Uterus (tissue), 4 donors: ENCODE measurements at places on chromosomes 2 and 18. TPM values are rescaled to one million over a fixed set of nuclear protein-coding genes. Genes with fewer than 3 reads are reported as not detected.

GDF7 gene
- total RNA-seq = 1.5 TPM

CFAP221 gene
- 5.0 TPM for total RNA-seq

MOGAT1 gene
- not detected for total RNA-seq

KIF5C gene
- 11.0 TPM for total RNA-seq

VSNL1 gene
- total RNA-seq = 0.61 TPM

SCYGR4 gene
- not detected for total RNA-seq

- peak; percentile 9 for DNase-seq
Observed at GRCh38 chr2:217976301-217976700, 26.5 kb downstream of the TNS1 start.

- no peak for DNase-seq
Observed at GRCh38 chr2:10990561-10991111, 78.9 kb downstream of the KCNF1 start.

- DNase-seq = peak; percentile 31
Observed at GRCh38 chr2:201260302-201260800, at the start of gene CASP8. TSS of gene CASP8 (plus strand) at chr2:201260536. CDS start at chr2:201266487, 5,951 bp downstream.

DNA sequence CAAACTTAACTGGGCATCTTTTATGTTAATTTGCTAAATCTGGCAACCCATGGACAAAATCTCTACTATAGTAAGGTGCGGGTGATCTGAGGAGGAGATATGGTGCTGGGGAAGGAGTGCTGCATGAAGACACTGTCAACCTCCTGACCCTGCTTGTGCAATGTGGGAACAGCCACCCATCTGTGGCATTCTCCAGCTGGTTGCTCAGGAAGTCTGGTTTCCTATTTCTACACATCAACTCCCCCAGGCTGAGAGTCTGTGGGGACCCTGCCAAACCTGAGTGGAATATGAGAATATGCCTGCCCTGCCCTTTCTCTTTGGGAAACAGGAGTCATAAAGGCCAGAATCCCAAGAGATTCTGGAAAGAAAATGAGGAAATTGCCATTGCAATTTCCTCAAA lies 60.1 kb upstream of the PAX3 start:
- no peak for DNase-seq

DNA sequence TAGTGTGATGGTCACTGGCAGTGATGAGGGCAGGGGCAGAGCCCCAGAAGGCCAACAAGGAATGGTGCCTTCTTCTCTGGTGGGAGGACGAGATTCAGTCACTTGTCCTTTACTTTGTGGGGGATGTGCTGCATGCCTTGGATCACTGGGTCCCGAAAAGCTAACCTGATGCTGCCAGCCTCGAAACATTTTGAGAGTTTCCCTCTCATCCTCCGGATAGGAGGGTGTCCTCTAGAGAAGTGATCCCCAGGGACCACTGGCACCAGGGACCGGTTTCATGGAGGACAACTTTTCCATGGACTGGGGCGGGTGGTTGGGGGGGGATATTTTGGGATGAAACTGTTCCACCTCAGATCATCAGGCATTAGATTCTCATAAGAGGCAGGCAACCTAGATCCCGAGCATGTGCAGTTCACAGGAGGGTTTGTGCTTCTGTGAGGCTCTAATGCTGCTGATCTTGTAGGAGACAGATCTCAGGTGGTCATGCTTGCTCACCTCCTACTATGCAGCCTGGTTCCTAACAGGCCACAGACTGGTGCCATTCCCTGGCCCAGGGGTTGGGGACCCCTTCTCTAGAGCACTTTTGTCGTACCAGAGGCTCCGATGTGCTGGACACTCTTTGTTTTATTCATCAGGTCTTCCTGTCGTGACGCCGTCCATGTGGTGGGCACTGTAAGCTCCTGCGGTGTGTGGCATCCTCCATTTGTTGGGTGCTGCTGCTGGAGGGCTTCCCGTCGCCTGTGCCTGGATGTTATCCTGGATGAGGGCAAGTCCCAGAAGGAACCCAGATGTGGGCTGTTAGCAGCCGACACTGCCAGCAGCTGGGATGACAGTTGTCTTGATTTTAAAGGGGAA lies 68.5 kb upstream of the HDAC4 start:
- DNase-seq = no peak

- DNase-seq = no peak
Observed at GRCh38 chr2:142734770-142735169, 142.7 kb upstream of the KYNU start.

- no peak for DNase-seq
Observed at GRCh38 chr2:189109921-189110397, 69.6 kb downstream of the COL5A2 start.

DNA sequence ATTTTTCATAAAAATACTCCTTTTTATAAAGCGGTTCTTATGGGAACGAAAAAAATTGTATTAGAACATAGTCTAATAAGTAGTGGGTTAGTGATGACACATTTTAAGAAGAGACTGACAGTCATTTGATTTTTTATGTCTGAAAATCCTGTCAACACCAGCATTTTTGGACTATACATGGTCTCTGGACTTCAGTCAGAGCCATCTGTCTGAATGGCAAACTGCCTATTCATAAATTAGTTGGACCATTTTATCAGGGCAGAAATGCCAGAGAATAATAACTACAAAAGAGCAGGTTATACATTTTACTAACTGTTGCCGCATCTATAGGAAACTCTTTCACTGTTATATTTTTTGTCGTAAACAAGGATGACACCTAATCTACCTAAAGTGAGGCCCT lies 437.6 kb downstream of the ZNF804A start:
- DNase-seq = no peak

- DNase-seq = no peak
Observed at GRCh38 chr18:48548011-48548771, 9.4 kb downstream of the CTIF start.

- no peak for DNase-seq
Observed at GRCh38 chr2:7905756-7906155, 776.1 kb upstream of the ID2 start.

GRCh38 chr2:239365071-239365781 lies 35.6 kb downstream of the HDAC4 start:
- no peak for DNase-seq

GRCh38 chr2:101597347-101597944 lies 100.1 kb upstream of the MAP4K4 start:
- no peak for DNase-seq

GRCh38 chr2:112690853-112691401 lies 29.9 kb upstream of the NT5DC4 start:
- peak; percentile 29 for DNase-seq

DNA sequence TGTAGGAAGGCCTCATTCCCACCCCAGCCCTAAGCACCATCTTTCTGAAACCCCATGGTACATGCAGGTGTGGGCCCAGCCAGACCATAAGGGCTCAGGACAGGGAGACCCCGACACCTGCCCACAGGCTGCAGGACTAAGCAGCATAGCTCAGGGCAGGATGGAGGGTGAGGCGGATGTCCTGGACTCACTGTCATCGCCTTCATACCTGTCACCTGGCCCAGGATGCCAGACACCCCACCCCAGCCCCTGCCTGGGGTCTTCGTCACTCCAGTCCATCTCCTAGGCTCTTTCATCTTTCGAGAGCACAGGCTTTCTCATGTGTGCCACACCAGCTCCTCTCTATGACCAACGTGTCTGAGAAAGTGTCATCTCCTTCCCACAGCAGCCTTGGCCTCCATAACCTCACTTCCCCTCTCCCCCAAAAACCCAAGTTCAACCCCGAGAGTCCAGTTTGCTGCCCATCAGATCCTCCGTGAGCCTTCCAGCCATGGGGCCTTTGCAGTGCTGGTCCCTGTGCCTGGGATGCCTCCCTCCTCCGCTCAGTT lies 71.5 kb downstream of the EMX1 start:
- peak; percentile 1 for DNase-seq

DNA sequence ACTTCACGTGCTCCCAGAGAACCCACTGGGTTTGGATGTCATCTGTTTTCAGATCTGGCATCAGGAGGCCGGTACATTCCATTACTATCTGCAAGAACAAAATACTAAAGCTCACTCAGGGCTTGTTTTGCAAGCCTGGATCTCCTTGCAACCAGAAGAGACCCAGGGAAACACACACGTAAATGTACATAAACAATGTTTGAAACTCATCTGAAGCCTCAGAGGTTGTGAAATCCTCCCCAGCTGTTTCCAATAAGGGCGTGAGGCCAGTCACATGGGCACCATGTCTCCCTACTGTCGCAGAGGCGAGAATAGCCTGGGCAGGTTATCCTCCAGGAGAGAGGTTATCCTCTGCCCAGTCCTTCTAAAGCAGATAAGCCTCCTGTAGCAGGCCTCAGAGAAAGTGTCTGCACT lies 186.9 kb downstream of the GFPT1 start:
- DNase-seq = peak; percentile 71

- DNase-seq = no peak
Observed at GRCh38 chr2:54728669-54729120, 5.2 kb downstream of the EML6 start.

- DNase-seq = no peak
Observed at GRCh38 chr2:38966678-38967077, 77.0 kb downstream of the ARHGEF33 start.

DNA sequence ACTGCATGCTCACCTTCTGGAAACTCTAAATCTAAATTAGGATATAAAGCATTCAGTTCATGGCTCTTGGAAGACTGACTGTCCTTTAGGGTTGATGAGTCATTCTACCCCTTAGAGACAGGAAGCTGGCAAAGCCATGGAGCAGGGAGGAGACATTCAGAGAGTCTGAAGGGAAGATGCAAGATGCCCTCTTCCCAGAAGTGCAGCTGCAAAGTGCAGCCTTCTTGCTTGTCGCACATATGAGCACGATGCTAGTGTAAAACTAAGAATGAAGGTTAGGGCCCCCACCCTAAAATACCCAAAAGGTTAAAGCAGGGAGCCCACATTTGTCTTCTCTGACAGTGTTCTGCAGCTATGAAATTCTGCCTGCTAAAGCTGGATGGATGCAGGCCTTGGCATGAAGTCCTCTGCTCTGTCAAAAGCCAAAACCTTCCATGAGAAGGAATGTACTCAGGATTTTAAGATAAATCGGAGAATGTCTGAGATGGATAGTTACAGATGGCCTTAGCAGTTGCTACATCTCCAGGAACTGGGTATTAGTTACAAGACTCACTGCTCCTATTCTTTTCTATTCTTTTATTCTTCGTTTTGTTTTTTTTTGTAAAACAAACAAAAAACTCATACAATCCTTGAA lies 89.7 kb downstream of the POLE4 start:
- no peak for DNase-seq

DNA sequence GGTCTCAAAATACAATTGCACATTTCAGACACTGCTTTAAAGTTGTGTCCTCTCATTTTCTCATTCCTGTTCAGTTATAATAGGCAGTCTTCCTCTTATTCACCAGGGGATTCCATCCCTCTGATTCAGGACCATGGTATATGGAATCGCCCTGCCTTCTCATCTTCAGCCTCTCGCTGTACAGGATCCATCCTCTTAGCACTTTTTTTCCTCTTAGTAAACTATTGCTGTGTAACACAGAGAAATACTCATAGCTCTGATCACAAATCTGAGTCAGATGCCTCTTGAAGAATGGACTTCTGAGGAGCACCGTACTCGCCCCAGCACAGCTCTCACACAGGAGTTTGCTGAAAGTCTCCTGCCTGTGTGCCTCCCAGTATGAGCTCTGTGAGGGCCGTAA lies 11.3 kb downstream of the RMP24 start:
- no peak for DNase-seq

DNA sequence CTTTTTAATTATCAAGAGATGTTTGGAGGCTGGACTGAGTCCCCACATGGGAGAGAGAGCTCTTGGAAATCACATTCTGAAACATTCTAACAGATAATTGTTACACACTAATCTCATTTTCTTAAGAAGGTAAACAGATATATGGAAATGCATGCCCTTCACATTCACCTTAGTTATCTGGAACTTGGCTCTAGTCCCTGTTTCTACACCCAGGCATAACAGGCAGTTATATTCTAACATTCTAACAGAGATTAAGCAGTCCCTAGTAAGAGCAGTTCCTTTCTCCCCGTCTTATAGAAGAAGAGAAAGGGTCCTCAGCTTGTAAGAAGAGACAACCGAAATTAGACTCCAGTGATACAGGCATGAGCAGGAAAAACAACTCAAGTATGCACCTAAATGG lies 385.4 kb downstream of the SOX11 start:
- no peak for DNase-seq

DNA sequence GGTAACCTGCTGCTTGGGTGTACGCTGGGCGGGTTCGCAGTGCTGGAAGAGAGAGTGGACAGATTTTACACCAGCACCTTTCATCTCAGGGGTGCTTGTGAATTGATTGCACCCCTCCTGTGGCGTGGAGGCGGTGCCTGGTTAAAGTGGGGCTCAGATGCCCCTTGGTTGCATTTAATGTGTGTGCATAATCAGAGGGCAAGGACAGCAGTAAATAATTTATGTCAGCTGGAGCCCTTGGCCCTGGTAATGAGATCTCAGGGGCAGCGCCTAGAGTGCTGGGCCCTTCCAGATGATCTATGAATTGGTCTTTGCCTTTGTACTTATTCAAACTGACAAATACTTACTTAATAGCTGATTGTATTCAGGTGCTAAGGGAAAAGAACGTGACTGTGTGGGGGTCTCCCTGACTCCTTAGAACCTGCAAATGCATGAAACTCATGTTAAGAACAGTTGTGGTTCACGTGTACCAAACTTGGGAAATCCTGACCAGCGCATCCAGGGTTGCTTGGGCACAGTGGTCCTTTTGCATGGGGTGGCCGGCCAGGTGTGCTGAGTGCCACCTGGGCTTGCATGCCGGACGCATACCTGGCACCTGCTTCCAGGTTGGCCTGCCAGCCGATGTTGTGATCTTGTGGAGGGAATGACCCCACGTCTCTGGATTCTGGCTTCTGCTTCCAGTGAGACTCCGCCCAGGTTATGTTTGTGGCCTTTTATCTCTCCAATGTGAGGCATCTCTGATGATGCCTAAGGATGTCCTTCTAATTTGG lies 118.5 kb downstream of the AGAP1 start:
- DNase-seq = no peak

DNA sequence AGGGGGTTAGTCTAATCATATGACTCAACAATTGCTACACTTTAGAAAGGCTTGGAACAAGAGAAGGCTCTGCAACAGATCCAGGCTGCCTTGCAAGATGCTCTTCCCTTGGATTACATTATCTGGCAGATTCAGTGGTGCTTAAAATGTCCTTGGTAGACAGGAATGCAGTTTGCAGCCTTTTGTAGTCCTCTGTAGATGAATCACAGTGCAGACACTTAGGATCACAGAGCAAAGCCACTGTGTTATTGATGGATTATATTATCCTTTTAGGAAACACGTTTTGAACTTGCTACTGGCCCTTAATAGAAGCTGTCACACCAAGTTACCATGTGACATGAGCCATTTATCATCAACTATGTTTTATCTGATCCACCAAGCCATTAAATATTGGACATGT lies 152.2 kb downstream of the CBLN2 start:
- no peak for DNase-seq

DNA sequence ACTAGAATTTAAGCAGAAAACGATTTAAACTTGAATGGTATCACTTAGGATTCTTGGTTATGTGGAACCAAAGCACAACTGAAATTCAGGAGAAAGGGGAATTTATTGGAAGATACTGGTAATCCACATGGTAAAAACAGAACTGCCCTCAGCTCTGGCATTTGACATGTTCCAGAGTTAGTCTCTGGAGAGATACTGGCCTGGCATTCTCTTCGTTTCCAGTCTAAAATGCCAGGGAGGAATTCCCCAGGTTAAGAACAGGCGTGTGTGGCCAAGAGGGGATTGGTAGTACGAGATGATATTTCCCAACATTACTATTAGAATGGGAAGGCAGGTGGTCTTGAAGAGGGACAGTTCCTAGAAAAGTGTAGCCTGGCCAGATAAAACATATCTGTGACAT lies 68.5 kb upstream of the TXNDC2 start:
- DNase-seq = no peak

- no peak for DNase-seq
Observed at GRCh38 chr2:121949271-121949670, 193.8 kb downstream of the TSN start.
